Right atrium auricular region (tissue), 2 donors: ENCODE measurements at places on chromosomes 12 and 14. TPM values are rescaled to one million over a fixed set of nuclear protein-coding genes. Genes with fewer than 3 reads are reported as not detected.

Gene CSAD
- total RNA-seq = 3.4 TPM

Gene CHFR
- total RNA-seq = 13.8 TPM

DNA sequence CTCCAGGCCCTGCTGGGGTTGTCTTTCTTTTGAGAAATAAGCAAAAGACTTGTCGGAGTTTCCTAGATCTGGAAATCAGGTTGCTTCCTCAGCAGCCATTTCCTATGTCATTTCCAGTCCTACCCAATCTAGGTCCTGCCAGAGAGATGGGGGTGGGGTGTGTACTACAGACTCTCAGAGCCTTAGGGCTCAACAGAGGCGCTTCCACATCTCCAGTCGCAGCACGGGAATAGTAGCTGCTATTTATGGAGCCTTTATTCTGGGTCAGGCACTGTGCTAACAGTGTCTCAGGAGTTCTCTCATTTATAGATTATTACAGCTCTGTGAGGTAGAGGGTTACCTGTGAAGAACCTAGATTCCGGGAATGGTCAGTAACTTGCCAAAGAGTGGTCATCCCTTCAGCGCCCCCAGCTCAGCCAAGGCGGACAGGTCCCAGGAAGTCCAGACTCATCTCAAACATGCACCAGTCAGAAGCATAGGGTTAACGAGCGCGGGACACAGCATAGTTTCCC lies 21.9 kb downstream of the DHRS2 start:
- DNase-seq = no peak

DNA sequence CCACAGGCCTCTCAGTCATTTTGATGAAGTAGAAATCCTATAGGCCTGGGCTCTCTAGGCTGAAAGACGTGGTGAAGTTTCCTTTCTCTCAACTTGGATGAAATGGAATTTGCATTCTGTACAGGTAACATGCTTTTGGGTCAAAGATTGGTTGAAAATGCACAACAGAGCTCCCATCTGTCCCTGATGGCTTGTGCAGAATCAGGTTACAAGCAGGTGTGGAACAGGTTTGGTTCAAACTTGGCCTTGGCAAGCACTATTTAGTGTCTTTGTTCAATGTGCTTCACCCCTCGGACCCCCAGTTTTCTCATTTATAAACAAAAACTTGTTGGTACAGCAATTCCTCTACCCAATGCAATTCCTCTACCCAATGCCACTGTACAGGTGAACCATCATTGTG lies 1493.0 kb downstream of the AACS start:
- no peak for DNase-seq

GRCh38 chr14:58901826-58902225 lies 264.1 kb downstream of the DACT1 start:
- DNase-seq = no peak

GRCh38 chr12:22046090-22046967 lies at the start of gene CMAS:
Gene CMAS, plus strand, starts transcription at chr12:22046218. Its CDS starts 86 bp downstream, at chr12:22046304.
- peak; percentile 76 for DNase-seq

- no peak for DNase-seq
These were observed 3.8 kb upstream of the FBRSL1 start for GRCh38 chr12:132486168-132486567.

- no peak for DNase-seq
These were observed 10.4 kb upstream of the GPR132 start for GRCh38 chr14:105075379-105076295.

Gene ADGRD1
- total RNA-seq = 120 TPM

Gene TAMALIN
- 17.6 TPM for total RNA-seq
